ENCODE measurements at places on chromosomes 12 and 14.

GRCh38 chr12:7373226-7373625 is 69.4 kb downstream of the ACSM4 start:
- no peak for DNase-seq

DNA sequence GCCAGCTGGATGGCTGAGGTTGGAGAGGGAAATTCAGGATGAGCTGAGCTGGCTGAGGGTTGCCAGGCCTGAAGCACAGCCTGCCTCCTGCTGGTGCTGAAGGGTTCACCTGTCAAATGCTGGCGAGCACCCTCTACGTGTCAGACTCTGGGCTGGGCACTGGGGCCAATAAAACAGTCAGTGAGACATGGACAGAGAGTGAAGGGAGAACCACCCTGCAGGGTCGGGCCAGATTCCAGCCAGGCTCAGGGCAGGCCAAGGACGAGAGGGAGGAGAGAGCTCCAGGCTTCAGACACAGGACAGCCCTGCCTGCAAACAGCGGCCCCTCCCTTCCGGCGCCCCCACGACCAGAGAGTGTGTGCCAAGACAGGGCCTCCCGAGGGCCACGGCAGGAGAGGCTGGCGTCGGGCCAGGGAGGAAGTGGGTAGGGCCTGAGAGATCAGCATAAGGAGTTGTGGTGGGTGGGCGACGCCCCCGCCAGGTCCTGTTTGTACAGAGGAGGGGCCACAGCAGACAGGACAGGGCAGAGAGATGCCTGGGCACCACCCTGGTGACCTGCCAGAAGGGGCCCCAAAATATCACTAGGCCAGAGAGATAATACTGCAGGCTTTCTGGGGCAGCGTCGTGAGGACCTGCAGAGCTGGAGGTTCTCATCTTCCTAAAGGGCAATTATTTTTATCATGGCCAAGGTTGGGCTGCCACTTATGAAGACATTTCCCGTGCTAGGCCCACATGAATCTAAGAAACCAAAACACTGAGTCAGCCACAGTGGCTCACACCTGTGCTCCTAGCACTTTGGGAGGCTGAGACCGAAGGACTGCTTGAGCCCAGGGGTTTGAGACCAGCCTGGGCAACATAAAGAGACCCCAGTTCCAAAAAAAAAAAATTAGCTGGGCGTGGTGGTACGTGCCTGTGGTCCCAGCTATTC is 73.1 kb upstream of the GPR68 start:
- DNase-seq = no peak

GRCh38 chr14:56657604-56658003 is 78.0 kb downstream of the TMEM260 start:
- no peak for DNase-seq

DNA sequence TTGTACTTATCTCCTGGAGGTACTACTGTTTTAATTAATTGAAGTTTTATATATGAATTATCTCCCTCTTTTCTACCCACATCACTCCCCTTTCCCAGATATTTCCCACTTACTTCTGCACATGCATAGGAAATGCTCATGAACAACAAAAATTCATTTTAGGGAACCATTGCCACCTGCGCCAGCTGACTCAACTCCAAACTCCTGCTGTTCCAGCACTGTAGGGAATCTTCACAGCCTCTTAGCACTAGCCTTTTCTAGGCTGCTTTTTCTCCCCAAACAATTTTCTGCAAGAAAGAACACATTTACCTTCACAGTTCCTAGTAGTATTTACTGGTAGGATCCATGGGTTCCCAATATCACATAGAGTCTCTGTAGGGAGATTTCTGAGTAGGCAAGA is 268.4 kb downstream of the LRFN5 start:
- DNase-seq = no peak

GRCh38 chr12:48750215-48750614 is 33.7 kb upstream of the CCNT1 start:
- DNase-seq = no peak

- no peak for DNase-seq
These were observed 129.8 kb downstream of the AACS start for GRCh38 chr12:125194987-125195386.

- no peak for DNase-seq
These were observed 3.3 kb upstream of the SCARB1 start for GRCh38 chr12:124866883-124867400.

DNA sequence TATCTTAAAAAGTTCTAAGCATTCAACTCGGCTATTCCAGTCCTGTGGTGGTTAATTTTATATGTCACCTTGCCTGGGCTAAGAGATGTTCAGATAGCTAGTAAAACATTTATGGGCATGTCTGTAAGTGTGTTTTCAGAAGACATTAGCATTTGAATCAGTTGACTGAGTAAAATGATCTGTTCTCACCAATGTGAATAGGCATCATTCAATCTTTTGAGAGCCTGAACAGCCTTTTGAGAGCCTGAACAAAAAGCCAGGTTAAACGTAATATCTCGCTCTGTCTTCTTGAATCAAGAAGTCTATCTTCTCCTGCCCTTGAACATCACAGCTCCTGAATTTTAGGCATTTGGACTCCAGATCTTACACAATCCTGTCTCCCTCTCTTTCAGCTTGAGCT is 1266.1 kb downstream of the LRFN5 start:
- DNase-seq = no peak

- DNase-seq = no peak
These were observed 142.9 kb downstream of the ASCL1 start for GRCh38 chr12:103100257-103100831.

- no peak for DNase-seq
These were observed 329.6 kb downstream of the ZFP36L1 start for GRCh38 chr14:68463299-68463698.

GRCh38 chr12:41521872-41522379 is 333.8 kb downstream of the PDZRN4 start:
- peak; percentile 75 for DNase-seq

- DNase-seq = peak; percentile 89
These were observed 1.7 kb downstream of the BTG1 start for GRCh38 chr12:92143686-92144630.
